NCI-H2227 treated with DMSO at 0.1 percent for 48 hours (cell line): ENCODE measurements at places on chromosomes 1 and 21.

GRCh38 chr1:235225299-235225698 lies 64.2 kb upstream of the RBM34 start:
- DNase-seq = no peak

DNA sequence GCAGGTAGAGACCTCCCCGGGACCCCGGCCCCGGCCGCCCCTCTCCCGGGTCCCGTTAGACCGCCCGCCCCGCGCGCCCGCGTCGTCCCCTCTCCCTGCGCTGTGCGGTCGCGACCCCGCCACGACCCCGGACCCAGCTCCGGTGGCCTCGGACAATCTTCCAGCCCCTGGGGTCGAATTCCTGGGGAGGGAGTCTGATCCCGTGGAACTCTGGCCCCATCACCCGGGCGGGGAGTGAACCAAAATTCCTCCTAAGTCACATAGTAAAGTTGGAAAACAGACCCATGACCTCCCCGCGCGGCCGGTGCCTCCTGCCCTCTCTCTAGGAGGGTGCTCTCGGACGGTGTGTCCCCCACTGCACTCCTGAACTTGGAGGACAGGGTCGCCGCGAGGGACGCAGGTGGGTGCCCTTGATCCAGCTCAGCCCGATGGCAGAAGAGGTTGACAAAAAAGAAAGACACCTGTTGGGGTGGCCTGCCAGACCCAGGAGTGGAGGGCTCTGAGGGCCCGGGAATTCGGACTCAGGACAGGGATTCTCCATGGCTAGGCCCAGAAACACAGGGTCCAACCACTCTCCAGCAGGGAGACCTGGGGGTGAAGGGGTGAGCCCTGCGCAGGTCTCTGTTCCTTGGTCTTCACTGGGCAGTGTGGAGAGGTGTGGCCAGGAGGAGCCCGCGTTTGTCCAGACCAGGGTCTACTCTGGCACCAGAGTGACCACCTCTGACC lies 451 bp downstream of the ADAMTSL4 start:
- no peak for DNase-seq

DNA sequence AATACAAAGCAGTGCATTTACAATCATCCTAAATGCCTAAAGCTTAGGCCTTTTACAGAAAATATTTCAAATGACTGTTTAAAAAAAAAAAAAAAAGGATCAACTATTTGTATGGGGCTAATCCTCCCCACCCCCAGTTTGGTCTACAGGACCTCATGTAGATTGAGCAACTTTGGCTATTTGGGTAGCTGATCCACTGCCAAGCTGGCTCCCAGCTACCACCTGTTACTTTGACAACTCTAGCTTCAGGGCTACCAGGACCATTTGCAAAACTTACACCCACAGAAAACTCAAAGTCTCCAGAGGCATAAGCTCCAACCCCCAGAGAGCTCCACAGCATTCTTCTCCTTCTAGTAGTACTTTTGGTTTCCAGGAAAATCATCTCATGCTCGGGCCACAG lies 29.4 kb downstream of the JAK1 start:
- no peak for DNase-seq

GRCh38 chr1:36859926-36860325 lies 174.4 kb downstream of the GRIK3 start:
- DNase-seq = no peak

DNA sequence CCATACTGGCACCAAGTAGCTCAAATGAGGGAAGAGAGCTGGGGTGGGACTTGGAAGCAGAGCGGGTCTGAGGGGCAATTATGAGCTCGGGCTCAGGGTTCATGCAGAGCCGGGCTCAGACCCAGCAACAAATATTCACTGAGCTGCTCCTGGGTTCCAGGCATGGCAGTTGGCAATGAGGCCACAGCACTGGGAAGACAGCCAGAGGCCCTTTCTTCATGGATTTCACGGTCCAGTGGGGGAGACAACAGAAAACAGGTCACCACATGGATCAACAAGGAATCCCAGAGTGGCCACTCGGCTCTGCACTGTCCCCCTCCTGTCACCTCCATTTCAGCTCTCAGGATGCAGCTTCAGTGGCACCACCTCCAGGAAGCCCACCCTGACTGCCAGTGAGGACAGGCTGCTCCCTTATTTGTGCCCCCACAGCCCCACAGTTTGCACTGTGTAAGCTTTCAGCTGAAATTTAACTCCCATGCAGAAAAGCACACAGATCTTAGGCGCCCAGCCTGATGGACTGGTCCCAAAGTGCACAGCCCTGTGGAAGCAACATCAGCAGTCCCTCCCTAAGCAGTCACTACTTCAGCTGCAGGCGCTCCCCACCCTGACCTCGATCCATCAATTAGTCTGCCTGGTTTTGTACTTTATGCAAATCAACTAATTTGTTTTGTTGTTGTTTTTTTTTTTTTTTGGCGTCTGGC lies 22.4 kb downstream of the ARHGEF19 start:
- no peak for DNase-seq

GRCh38 chr1:93766451-93766850 lies 84.8 kb upstream of the BCAR3 start:
- no peak for DNase-seq

DNA sequence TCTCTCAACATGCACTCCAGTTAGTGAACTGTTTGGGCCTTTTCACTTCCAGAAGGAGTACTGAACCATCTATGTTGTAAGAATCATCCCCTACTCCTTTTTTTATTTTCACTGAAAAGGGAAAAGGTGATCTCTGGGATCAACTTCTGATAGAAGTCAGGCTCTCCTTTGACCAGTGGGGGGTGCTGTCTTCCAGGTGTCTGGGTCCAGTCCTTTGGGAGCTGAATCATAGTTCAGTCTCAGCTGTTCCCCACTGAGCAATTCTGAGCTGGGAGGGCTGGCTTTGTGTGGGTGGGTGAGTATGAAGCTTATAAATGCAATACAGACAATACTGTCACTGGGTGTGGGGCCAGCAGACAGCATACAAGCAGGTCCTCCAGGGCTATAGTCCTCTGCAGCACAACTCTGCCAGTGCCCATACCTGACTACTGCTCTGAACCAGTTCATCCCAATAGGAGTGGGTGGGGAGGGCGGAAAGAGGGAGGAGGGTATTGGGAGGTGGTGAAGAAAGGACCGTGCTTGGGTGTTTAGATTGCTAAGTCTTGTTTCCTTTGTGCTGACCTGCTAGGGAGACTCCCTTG lies 12.5 kb upstream of the SARS1 start:
- peak; percentile 28 for DNase-seq

DNA sequence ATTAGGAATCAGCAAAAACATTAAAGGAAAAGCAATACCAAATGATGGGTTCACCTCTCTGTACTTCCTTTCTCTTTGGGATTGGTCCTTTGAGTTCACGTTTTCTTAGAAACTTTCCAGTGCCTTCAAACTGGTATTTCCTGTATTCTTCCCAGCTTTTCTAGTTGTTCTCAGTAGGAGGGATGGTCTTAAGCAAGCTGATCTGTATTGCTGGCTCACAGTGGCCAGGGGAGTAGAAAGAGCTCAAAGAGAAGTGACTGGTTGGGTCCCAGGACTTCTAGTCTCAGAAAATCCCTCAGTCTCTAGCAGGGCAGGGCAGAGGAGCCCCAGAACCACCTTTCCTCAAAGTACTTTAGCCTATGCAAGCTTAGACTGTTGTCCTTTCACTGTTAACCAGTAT lies 10.1 kb upstream of the USP24 start:
- no peak for DNase-seq

DNA sequence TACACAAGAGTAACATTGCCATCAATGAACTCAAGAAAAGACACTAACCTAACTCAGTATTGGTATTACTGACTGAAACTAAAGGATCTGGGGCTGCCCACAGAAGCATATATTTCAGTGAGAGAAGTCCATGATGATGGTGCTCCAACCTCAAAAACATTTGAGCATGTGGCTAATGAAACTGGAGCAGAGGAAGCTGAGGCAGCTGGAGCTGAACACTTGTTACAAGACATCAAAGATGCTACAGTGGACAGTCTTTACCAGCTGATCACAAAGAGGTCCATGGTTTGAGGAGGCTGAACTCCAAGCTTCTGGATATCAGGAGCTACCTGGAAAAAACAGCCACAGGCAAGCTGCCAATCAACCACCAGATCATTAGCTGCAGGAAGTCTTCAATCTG lies 42.2 kb upstream of the TTC39A start:
- no peak for DNase-seq

- DNase-seq = peak; percentile 95
Observed at GRCh38 chr1:47437447-47438164, at the start of gene FOXD2. TSS of gene FOXD2 (plus strand) at chr1:47438044. CDS start at chr1:47438136, 92 bp downstream.

DNA sequence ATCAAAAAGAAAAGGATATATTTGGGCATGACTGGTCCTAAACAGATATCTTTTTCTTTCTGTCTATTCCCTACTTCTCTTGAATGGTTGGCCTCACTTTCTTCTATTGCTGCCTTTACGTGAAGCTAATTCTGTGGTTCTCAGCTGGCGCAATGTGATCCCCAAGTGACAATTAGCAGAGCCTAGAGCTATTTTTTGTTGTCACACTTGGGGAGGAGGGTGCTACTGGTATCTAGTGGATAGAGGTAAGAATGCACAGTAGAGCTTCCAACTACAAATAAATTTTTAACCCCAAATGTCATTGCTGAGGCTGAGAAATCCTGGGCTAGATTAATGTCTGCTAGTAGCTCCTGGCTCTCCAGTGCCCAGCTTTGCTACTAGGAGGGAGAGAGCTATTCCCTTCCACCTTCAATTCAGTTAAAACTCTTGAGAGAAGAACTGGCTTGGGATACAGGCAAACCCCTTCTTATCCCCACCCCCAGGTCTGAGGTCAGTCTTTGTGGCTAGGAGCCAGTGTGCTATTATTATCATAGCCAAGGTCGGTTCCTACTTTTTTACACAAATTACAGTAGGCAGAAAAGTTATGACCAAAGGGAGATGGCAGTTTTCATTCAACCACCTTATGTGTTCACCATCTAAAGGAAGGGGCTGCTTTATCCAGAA lies 102.1 kb downstream of the SNX7 start:
- DNase-seq = no peak

DNA sequence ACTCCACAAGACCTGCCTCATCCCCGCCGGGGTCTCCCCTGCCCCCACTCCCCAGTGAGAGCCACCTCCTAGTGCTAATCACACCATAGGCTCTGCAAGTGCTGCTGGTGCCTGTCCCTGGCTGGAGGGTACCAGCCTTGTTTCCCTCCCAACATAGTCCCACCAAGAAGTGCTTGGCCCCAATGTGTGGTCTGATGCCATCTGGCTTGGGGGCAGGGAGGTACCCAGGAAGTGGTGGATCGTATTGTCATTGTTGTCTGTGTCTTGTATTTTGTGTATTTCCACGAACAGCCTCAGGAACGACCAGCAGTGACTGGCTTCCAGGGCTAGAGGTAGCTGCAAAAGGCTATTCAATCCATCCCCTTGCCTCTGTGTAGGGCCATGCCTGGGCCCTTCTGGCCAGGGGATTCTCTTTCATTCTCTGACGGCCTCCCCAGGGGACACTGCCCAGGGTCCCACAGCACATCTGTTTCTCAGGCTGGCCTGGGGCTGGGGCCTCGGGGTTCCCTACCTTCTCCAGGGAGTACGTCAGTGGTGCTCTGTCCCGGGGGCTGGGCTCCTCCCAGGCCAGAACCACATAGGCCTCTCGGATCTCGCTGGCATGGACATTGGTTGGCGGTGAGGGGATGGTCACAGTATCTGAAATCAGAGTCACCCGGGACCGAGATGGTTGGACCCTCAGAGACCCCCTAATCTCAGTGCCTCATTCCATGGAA lies 22.8 kb downstream of the MYOM3 start:
- no peak for DNase-seq

DNA sequence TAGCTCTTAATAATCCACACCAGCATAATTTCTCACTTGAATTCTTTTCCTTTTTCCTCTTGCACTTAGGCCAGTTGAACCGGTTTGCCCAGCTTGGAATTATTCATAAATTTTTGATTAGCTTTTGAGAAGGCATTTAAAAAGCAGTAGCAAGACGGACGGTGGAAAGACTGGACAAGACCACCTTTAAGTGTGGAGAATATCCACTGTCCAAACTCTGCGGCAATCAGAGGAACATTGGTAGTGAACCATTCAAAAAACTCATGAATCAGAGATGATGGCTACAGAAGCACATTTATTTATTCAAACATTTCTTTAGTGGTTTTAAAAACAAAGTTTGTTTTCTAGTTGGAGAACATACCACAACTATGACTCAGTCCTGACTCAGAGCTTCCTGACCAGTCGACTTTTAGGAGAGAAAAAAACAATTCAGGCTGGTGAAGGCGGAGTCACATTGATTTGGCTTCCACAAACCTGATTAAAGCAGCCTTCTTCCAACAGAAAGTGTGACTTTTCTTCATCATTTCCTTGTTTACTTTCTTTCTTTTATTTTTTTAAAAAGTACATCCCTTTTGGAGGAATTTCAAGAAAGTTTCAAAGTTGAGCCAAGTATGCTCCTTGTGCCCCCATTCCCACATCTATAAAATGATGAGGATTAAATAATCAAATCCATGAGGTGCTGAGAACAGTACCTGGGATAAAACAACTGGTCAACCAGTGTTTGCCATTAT lies 128.8 kb downstream of the ADSS2 start:
- no peak for DNase-seq

- no peak for DNase-seq
Observed at GRCh38 chr1:186655876-186656275, 24.3 kb downstream of the PTGS2 start.

DNA sequence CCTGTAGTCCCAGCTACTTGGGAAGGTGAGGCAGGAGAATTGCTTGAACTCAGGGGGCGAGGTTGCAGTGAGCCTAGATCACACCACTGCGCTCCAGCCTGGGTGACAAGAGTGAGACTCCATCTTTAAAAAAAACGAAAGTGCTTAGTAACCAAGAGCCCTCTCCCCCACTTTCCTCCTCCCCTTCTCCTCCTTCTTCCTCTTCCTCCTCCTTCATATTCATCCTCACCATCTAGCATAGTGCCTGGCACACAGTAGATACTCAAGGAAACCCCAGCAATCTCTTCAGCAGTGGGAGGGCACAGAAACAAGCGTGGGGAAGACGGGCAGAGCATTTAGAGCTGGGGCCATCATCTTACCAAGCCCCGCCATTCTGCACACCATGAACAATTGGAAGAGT lies 119.4 kb upstream of the SLC45A1 start:
- DNase-seq = no peak

GRCh38 chr1:89733748-89734147 lies 87.1 kb upstream of the LRRC8D start:
- no peak for DNase-seq

DNA sequence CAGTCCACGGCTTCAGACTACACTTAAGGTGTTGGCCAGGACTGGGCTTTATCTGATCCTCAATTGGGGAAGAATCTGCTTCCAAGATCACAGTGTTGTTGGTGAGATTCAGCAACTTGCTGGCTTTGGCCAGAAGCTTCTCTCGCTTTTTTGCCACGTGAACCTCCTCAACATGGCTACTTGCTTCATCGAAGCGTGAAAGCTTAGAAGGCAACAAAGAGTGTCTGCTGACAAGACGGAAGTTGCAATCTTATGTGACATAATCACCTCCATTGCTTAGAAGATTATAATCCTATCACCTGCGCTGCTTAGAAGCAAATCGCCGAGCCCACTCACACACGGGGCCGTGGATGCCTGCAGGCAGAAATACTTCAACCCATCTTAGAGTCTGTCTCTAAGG lies 10.4 kb upstream of the ITPKB start:
- no peak for DNase-seq

DNA sequence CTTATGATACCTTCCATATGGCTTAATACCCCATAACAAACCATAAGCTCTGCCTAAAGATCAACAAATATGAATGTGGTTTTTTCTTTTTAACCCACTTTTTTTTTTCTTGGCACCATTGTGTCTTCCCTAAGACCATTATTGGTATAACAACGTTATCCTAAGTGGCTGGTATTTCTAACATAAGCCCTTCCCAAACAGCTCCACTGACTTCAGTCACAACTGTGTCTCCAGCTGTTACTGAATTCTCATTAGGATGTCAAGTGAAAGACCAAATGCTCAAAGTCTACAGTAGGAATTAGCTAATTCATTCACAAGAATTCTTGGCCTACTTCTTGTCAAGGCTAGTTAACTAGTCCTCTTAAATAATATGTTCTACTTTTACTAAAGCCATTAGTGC lies 4.2 kb upstream of the RXRG start:
- DNase-seq = no peak
